Osteoblast (primary cell): ENCODE measurements at places on chromosomes 13 and 19. TPM values are rescaled to one million over a fixed set of nuclear protein-coding genes. Genes with fewer than 3 reads are reported as not detected.

DNA sequence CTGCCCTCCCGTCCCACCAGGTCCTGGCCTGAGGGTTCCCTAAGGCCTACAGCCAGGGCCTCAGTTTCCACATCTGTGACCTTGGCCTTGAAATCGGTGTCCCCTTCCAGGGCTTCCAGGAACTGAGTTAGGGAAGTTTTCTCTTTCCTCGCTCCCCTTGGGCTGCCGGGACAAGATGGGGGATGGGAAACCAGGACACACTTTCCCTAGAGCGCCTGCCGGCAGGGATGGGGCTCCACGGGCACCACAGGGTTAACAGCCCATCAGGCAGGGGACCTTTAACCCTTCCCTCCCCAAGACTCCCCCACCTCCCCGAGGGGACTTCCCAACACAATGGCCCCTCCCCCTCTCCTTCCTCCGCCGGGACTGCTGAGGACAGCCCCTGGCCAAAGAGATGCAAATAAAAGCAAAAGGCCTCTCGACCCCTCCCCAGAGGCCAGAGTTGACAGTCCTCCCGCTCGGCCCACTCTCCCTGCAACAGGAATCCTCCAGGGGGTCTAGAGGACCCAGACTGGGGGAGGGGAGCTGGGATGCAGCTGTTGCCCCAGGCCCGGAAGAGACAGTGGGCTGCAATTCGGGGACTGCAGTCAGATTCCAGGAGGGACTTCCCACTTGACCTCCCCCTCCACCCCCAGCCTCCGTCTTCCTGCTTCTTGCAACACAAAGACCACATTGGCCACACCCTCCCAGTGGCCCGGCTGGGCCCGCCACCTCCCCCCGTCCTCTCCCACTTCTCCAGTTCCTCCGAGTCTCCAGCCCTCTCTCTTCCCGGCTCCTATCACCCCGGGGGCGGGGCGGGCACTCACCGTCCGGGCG lies 3.4 kb downstream of the BBC3 start:
- peak overlapping the region; percentile 80 for H3K27ac ChIP-seq
- peak; percentile 99 for DNase-seq
- peaks cover 51% of the 10 kb centered on the region for H3K4me1 ChIP-seq
- peaks cover 6% of the 10 kb centered on the region for H3K36me3 ChIP-seq
- H3K4me3 ChIP-seq = peak overlapping the region; percentile 88

DNA sequence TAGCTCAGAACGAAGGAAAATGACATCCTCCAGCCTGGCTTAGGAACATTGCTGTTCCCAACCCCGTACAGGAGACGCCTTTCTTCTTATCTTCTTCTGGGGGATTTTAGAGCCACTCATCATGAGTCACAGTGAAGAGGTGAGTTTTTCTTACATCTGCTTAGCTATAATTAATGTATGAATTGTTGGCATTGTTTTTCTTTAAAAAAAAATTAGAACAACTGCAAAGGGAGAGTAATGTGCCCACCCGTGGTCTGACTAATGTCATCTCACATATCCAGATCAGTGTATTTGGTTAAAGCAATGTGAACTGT lies 310.6 kb upstream of the TSHZ3 start:
- H3K4me3 ChIP-seq = no peak overlapping the region
- H3K27me3 ChIP-seq = no peaks in the 10 kb centered on the region
- H3K27ac ChIP-seq = no peak overlapping the region
- H3K4me1 ChIP-seq = no peaks in the 10 kb centered on the region

- H3K36me3 ChIP-seq = no peaks in the 10 kb centered on the region
- no peaks in the 10 kb centered on the region for H3K4me1 ChIP-seq
- H3K4me3 ChIP-seq = no peak overlapping the region
- DNase-seq = peak; percentile 78
- H3K27ac ChIP-seq = no peak overlapping the region
These were observed 1.8 kb upstream of the KLK4 start for GRCh38 chr19:50912727-50913716.

DNA sequence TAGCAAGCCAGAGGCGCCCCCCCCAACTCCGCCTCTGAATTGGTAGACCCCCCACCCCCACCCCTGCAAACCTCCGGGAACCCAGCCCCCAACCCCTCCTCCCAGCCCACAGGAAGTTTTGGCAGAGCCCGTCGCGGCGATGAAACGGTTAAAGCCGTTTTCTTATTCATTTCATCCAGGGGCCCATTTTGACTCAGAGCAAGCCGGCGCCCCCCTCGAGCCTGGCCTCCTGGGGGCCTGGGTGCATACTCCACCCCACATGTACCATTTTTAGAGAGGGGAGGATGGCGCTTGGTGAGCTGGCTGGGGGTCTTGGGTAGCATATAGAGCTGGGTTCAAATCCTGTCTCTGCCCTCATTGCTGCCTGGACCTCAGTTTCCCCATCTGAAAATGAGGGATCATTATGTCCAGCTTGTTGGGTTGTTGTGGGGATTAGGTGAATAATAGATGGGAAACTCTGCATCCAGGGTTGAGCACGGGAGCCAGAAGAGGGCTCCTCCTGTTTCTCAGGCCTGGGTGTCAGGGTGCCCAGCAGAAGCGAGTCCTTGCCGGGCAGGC lies 7.9 kb upstream of the JUNB start:
- H3K27ac ChIP-seq = peak overlapping the region; percentile 86
- peaks cover 34% of the 10 kb centered on the region for H3K4me1 ChIP-seq
- H3K36me3 ChIP-seq = no peaks in the 10 kb centered on the region
- H3K27me3 ChIP-seq = no peaks in the 10 kb centered on the region
- peak overlapping the region; percentile 72 for H3K4me3 ChIP-seq

SULT2B1 gene
- under 0.01 TPM in 1 of 2 replicates, not detected in the other for total RNA-seq

CA11 gene
- 1.8 and 2.7 TPM in 2 replicates for total RNA-seq

GPC5 gene
- 0.29 and 0.36 TPM in 2 replicates for total RNA-seq

BICRA gene
- total RNA-seq = 3.8 and 4.7 TPM in 2 replicates
